Effector memory CD4-positive, alpha-beta T cell (primary cell): ENCODE measurements at places on chromosomes 7 and 10.

DNA sequence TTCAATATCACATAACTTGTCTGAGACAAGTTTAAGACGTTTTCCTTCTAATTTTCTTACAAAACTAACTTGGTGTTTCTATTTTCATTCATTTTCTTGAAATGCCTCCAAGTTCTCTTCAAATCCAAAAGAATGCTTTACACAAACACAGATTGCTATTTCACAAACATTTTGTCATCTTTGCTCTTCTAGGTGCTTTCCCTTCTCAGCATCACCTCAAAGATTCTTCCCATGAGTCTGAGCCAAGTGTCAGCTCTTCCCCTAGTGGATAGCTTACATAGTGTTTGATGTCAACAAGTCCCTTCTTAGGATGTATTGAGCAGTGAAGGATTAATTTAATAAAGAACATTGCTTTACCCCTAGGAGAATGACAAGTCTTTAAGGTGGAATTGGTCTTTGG, 38.1 kb upstream of the SEMA3A start:
- no peak for DNase-seq

DNA sequence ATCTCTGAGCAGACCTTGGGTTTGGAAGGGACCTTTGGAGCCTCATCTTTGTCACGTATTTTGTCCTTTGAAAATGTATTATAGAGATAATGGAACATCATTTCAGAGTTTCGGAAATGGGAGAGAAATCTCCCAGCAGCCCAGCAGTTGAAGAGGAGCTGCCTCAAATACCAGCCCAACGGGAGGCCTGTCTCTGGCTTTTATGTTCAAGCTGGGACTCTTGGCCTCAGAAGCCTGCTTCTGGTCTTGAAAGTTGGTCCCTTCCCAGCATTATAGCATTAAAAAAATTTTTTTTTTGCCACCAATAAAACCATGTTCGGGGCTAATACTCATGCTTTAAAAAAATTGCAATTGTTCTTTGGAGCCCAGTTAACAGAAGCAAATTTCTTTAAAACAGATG, 73.4 kb upstream of the CTBP2 start:
- no peak for DNase-seq

GRCh38 chr7:157528785-157529341, 192.1 kb downstream of the DNAJB6 start:
- no peak for DNase-seq

- DNase-seq: no peak
Observed at GRCh38 chr7:27663989-27664331, 1.3 kb upstream of the HIBADH start.

- DNase-seq: no peak
Observed at GRCh38 chr7:28953633-28954032, 4.5 kb downstream of the TRIL start.

DNA sequence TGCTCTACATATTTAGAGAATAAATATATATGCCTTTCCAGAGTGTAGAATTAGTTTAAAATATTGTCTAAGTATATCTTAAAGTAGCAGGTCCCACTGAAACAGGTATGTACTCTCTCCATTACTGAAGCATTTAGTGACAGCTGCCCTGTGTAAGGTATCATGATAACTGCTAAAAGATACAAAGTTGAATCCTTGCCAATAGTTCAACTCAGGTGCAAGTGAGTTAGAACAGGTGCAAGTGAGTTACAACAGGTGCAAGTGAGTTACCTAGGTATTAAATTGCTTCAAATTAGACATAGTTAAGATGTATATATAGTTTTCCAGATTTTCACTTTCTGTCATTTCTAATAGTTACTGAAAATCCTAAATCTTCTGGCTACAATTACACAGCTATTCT, 119.1 kb downstream of the CNOT4 start:
- no peak for DNase-seq

DNA sequence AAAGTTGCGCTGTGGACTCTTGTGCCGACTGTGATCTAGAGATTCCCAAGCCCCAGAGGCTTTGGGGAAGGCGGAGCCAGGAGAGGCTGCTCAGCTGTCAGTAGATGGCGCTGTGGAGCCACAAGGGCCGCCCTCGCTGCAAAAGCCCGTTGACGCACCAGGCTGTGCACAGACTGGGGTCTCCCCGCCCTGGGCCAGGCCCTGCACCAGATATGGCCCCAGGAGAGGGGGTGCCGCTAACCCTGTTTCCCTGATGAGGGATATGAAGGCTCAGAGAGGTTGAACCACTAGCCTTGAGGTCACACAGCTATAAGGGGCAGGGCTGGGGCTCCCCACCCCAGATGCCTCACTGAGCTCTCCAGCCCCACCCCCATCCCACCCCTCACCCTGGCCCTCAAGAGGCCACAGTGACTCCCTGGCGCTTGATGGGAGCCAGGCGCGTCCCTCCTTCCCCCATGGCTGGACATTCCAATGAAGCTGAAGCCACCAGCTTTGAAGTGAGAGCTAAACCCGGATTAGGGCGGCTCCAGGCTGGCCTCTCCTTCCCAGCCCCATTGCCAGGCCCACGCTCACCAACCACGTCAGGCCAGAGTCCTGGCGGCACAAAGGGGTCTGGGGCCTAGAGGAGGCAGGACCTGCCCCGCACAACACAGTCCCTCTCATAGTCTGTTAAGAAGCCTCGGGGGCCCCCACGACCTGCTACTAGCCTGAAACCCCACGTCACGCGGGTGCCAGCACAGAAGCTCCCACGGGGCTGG, 26.4 kb downstream of the MYL10 start:
- DNase-seq: peak; percentile 13

- DNase-seq: no peak
Observed at GRCh38 chr7:5094641-5095040, 49.0 kb downstream of the RBAK start.

DNA sequence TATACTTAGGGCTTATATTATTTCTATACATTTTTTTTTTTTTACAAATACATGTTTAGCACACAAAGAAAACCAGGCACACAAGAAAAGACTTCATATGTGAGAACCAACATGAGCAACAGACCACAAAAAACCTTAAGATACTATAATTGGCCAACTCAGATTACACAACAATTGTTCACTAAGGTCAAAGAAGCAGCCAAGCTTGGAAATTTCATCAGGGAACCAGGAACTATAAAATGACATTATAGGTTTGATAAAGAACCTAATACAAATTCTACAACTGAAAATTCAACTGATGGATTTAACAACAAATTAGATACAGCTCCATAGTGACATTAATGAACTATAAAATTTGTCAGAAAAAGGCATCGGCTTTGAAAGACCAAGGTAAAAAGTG, 4.4 kb upstream of the LUC7L2 start:
- DNase-seq: no peak

DNA sequence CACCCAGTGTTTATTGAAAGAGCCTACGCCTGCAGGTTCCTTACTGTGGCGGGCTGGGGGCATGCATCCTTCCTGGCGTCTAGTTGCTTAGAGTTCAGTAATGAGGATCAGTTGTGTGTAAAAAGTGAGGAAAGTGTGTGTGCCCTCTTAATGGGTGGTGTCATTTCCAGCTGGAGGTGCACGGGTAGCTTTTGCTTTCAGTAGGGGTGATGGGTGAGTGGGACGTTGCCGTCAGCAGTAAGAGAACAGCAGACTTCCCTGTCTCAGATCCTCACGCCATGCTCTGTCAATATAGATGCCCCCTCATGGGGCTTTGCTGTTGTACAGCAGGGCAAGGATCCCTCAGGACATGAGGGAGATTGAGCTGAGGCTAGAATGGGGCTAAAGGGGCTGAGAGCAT, 352.6 kb upstream of the GALNT17 start:
- DNase-seq: no peak

DNA sequence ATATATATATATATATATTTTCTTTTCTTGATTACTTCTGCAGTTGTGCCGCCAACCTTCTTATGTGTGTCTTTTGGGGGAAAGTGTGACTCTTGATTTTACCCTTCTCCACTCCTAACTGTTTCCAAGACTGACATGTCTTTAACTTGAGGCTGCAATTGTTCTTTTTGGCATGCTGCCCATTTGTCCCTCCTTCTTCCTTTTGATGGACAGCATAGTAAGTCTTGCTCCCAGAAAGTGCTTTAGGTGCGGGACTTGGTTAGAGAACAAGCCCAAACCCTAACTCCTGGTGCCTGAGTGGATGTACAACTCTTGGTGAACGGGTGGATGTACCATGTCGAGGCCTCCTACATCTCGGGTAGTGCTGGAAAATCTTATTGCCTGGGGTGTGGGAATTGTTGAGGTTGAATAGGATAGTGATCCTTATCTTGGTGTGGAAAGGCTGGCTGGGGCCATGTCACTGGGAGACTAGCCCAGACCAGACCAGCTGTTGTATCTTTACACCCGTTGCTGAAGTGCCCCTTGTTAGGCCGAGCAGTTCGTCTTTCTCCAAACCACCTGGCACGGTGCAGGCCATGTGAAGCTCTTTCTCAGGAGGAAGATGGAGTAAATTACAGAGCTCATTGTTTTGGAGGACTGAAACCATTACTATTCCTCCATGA, 16.3 kb downstream of the TCF7L2 start:
- no peak for DNase-seq

- DNase-seq: no peak
Observed at GRCh38 chr10:22740180-22740579, 25.8 kb upstream of the PIP4K2A start.

DNA sequence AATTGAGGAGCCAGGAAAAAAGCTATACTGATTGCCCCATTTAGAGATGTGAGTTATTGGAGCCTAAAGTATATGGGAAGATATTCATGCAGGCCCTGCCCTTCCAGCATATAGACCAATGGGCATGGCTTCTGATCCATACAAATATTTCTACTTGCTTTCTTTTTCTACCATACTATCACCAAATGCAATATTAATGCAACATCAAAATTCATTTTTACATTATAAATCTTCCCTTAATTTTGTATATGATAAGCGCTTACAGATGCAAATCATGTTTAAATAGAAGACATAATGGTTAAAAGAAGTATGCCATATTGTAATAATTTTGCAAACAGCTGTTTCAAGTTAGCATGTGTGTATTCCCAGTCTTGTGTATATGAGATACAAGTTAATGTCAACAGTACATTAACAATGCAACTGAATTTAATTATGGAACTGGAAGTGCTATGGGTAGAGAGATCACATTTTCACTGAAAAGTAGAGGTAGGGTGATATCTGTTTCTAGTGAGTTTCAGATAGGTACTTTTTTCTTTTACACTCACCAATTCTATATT, 24.6 kb upstream of the WNT16 start:
- no peak for DNase-seq

- no peak for DNase-seq
Observed at GRCh38 chr10:48595539-48595932, 9.3 kb downstream of the ARHGAP22 start.

DNA sequence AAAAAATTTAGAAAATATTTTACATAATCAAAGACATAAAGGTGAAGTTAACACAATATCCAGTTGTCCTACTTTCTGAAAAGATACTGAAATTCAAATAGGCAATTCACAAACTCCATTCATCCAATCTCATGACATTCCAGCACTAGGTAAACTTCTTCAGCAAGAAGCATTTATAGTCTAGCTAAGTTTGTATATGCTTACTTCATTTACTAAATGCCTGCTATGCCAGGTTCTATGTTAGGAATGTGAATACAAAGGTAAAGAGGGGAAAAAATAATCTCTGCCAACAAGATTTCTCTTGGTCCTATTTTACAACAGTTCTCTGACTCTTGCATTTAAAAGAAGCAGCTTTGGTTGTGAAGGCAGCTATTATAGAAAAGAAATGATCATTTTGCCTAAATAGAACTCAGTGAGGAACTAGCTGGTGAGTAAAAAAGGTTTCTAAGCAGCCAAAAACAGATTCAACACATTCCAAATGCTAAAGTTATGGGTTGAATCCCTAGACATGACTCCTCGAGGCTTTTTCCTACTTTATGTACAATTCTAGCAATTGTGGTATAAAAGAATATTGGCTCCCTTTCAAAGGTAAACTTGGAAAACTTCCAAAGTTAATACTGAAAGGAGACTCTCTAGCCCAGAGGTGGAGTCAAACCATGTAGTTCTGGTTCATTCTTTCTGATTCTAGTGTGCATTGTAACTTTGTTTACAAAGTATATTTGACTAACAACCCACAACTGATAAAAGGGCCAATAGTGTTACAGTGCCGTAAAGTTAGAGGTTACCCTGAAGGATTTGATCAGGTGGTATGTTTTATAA, 30.9 kb upstream of the KLHL7 start:
- no peak for DNase-seq

- DNase-seq: no peak
Observed at GRCh38 chr7:80415522-80415921, 96.3 kb downstream of the GNAT3 start.

DNA sequence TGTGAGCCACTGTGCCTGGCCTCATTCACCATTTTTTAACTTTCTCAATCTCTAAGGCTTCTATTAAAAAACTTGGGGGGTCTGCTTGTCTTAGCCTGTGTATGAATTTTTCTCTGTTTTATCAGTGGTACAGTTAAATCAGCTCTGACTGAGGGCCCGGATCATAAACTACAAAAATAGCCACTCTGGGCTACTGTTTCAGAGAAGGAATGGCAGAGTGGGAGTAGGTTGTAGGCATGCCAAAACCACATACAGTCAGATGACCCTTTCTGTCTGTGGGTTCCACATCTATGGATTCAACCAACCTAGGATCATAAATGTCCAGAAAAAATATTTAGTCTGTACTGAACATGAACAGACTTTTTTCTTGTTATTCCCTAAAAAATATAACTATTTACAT, 21.3 kb downstream of the TBC1D12 start:
- no peak for DNase-seq

- no peak for DNase-seq
Observed at GRCh38 chr7:25308246-25308645, 80.0 kb upstream of the NPVF start.

DNA sequence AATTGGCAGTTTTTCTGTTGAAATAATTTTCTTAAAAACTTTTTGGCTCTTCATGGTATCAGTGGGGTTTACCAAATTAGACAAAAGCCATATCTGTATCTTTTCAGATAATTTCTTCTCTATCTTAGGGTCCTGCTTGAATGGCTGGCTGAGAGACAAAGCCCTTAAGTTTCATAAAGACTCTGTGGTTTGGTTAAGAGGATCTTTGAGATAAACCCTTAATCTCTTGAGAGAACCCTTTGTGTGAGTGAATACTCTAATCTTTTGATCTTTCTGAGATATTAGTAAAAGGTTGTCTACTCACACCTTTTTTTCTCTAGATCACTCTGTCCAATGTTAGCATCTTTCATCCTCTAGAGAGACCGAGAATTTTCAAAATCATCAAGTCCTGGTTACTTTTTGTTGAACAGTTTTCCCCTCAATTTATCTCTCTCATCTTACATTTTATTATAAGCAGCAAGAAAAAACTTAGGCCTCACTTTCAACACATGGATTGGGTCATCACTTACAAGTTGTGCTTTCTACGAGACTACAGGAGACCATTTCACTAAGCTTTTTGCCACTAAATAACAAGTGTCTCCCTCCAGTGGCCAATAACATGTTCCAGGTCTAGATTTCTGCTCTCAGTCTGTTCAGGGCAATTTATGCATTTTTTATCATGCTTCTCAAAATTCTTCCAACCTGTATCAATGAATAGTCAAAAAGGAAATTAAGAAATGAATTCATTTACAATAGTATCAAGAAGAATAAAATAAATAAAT, 28.4 kb downstream of the DNAJC9 start:
- DNase-seq: no peak

DNA sequence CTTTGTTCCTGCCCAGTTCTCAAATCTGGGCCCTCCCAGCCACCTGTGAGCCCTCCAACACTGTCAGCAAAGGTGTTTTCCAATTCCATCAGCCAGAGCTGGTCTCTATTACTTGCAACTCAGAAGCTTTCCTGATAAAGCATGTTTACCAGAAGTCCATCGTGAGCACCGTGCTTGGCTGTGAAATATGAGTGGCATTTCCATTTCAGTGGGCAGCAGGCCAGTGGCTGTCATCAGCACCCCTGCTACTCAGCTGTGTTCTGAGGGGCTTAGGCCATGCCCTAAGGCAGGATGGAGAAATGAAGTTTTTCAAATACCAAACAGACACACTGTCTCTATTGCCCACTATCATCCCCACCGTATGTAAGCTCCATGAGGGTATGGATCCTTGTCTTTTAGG, 12.7 kb upstream of the BNIP3 start:
- no peak for DNase-seq
